ENCODE measurements at places on chromosomes 7 and 10.

- DNase-seq = no peak
Observed at GRCh38 chr7:25812086-25812850, 339.7 kb upstream of the NFE2L3 start.

- DNase-seq = no peak
Observed at GRCh38 chr7:80307227-80307856, 172.7 kb downstream of the GNAI1 start.

- no peak for DNase-seq
Observed at GRCh38 chr10:109386101-109386500, 537.2 kb downstream of the XPNPEP1 start.

GRCh38 chr10:17290226-17290625, 62.2 kb downstream of the VIM start:
- no peak for DNase-seq
